Fibroblast of mammary gland (primary cell): ENCODE measurements at places on chromosomes 2 and 18.

GRCh38 chr2:3198119-3198518 lies 179.5 kb downstream of the EIPR1 start:
- peak; percentile 7 for DNase-seq

GRCh38 chr2:60556576-60557485 lies 3.4 kb upstream of the BCL11A start:
- DNase-seq: no peak

- no peak for DNase-seq
Observed at GRCh38 chr2:52341732-52342131, 1309.8 kb upstream of the NRXN1 start.

DNA sequence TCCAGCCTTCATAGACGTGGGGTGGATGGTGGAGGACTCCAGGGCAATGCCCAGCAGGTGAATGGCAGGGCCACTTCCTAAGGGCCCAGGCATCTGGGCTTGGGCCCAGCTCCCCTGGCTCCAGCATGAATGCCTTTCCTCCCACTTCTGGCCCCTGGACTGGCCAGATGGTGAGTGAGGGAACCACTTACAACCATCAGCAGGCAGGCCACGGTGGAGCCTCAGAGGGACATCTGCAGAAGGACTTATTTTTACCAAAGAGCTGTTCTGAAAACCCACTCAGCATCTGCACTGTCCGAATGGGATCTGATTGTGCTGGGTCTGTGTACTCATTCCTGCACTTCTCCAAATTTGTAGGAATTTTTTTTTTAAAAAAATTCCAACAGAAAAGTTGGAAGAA lies 69.6 kb downstream of the SNTG2 start:
- no peak for DNase-seq

DNA sequence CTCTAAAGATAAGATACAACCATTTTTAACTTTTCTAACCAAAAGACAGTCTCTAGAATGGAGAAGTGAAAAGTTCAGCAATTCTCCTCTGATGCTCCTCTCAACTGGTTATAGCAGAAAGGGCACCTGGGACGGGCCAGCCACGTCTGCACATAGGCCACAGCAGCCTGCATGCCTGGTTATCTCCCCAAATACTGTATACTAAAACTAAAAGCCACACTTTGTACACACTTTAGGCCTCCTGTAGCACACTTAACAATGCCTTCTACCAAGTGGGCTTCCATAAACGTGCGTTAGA lies 179.1 kb downstream of the ANKRD44 start:
- DNase-seq: no peak

- DNase-seq: no peak
Observed at GRCh38 chr2:136133176-136133575, 15.2 kb upstream of the CXCR4 start.

GRCh38 chr2:145797692-145798091 lies 1277.8 kb upstream of the ZEB2 start:
- DNase-seq: no peak

- no peak for DNase-seq
Observed at GRCh38 chr2:60371681-60372080, 181.8 kb downstream of the BCL11A start.

DNA sequence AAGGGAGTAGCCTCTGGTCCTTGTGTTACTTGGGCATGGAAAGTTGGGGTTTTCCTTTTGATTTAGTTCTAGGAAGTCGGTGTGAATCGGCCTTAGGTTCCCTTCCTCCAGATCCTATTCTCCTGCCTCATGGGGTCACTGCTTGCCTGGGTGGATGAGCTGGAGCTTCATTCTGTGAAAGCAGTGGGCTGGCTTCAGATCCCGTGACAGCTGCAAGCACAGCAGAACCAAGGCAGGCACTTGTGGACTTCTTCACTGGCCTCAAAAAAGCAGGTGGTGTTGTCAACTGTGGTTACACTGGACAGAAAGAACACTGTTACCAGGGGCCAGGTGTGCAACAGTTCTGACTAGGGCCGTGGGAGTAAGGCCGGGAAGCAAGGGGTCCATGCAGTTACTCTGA lies 243.4 kb downstream of the LDLRAD4 start:
- no peak for DNase-seq

GRCh38 chr2:30823452-30823851 lies 16.2 kb upstream of the CAPN13 start:
- DNase-seq: no peak

- peak; percentile 85 for DNase-seq
Observed at GRCh38 chr2:223203971-223204929, 152.3 kb downstream of the KCNE4 start.

GRCh38 chr18:27954226-27954625 lies 222.7 kb downstream of the CDH2 start:
- DNase-seq: peak; percentile 78

- no peak for DNase-seq
Observed at GRCh38 chr2:19355416-19355821, 3.0 kb downstream of the OSR1 start.

- DNase-seq: no peak
Observed at GRCh38 chr2:60453301-60453700, 100.2 kb downstream of the BCL11A start.

DNA sequence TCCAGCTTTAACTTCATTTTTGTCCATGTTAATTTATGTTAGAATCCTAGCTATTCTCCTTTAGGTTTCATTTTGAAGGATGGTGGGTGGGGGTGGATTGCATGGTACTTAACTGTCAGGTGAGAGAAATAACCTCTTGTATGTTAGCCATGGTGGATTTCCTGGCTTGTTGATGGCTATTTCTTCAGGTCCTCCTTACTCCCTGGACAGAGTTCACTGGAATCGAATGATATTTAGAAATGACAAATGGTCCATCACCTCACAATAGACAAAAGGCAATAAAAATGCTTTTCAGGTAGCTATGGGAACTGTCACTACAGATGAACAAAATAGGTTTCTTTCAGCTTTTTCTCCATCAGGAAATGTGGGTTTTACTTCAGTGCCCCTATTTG lies 91.7 kb downstream of the EML6 start:
- DNase-seq: no peak

- DNase-seq: no peak
Observed at GRCh38 chr2:11437602-11438001, 28.4 kb downstream of the E2F6 start.

DNA sequence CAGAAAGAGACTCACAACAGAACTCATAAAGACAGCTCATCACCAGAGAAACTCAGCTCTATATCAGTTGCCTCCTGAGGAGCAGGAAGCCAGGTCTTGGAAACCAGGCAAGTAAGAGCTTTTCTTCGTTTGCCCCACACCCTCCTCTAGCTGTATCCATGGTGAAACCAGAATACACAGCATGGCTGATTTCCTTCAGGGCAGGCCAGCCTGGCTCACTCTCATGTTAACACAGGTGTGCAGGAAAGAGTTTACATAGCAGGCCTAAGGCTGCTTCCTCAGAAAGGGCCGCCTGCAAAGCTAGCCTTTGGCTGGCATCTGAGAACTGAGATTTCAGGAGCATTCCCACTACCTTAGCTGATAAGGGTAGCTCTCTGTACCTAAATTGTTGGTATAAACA lies 65.7 kb downstream of the KLHL14 start:
- no peak for DNase-seq

DNA sequence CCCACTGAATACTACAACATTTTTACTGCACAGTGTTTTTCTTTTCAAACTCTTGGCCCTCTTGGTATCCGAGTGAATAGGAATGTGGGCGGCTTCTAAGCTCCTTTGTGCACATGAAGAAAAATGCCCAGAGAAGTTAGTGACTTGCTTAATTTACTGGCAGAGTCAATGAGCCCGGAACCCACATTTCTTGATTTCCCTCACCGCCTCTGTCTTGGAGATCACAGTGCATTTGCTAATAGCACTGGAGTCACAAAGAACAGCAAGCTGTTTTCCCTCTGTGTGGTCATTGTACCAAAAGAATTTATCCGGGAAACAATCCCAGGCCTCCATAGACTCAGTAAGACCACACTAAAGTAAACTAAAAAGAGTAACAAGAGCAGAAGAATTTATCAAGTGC lies 18.9 kb downstream of the STON1 start:
- no peak for DNase-seq

DNA sequence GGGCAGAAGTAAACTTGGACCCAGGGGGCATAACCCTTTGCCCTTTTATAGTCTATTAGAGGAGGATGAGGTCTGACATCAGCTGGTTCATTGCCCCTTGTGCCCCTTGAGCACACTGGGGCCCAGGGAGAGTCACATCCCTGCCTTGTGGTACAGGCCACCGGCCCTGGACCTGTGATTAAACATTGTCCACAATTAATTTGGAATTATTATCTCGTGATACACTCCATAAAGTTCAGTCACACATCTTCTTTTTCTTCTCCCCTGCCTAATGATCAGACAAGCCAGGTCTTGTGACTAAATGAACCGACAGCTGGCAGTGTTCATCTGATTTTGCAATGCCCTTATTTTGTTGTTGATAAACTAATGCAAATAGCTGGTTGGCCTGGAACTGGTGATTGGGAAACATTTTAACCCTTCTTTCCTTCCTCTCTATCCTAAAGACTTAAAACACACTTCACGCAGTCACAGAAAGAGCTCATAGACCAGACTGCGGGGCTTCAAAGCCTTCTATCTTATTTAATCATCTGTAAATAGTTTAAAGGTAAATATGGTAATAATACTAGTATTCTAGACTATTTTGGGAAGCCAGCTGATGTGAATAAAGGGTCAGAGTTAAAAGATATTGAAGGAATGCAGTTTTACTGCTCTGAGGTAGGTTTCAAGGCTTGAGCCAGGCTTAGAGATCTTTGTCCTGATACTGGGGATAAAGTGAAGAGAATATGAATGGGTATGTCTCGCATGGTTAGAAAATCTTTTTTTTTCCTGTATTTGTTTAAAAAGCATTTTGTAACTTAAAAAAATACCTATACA lies 13.4 kb downstream of the IL1R1 start:
- DNase-seq: peak; percentile 82

DNA sequence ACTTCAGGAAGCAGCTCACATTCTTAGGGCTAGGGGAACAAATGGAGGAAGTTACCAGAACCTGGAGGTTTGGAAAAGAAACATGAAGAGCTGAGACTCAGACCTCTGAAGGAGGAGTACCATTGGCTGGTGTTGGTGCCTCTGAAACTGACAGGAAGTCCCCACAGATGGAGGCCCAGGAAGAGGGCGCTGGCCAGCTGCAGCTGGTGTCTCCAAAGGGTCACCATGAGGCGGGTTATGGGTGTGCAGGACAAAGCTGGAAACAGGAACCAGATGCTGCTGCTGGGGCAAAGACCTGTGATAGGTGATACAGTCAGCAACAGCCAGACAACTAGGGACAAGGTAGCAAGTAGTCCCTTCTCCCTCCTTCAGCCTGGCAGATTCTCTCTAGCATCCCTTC lies 136.5 kb upstream of the SERPINE2 start:
- no peak for DNase-seq

DNA sequence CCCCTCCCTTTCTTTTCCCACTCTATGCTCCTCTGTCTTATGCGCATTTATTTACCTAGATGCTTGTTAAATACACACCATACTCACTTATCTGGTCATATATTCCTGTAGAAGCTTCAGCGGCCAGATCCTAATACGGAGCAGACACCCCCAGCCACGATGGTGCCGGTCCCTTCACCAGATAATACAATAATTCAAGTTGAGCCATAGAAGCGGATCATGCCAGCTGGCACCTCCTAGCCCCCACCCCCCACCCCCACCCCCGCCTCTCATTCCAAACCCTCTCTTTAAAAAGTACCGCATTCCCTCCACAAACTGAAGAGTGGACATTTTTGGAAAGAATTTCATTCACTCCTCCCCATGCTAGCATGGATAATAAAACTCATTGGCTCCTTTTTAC lies 95.2 kb downstream of the BIN1 start:
- DNase-seq: no peak

GRCh38 chr2:119339562-119339923 lies 27.1 kb downstream of the C2orf76 start:
- DNase-seq: no peak

- DNase-seq: no peak
Observed at GRCh38 chr2:80438686-80439085, 134.1 kb upstream of the LRRTM1 start.

DNA sequence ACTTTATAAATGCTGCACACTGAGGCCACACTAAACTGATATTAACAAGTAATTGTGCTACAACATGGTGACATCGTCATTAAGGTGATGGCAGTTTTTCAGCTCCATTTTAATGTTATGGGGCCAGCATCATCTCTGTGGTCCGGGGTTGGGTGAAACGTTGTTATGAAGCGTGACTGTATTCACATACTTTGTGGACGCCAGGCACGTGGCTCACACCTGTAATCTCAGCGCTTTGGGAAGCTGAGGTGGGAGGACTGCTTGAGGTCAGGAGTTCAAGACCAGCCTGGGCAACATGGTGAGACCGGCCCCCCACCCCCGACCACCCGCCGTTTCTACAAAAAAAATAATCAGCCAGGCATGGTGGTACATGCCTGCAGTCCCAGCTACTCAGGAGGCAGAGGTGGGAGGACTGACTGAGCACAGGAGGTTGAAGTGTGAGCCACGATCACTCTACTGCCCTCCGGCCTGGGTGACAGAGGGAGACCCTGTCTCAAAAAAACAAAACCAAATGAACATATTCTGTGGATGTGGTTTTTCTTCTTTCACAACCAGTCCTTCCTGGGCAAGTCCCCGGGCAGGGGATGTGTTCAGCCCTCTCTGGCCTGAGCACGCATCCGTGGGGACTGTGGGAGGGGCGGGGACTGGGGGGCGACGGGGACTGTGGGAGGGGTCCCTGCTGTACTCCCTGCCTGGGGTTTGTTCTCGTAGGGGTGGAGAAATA lies 12.9 kb upstream of the GAL3ST2 start:
- DNase-seq: no peak

DNA sequence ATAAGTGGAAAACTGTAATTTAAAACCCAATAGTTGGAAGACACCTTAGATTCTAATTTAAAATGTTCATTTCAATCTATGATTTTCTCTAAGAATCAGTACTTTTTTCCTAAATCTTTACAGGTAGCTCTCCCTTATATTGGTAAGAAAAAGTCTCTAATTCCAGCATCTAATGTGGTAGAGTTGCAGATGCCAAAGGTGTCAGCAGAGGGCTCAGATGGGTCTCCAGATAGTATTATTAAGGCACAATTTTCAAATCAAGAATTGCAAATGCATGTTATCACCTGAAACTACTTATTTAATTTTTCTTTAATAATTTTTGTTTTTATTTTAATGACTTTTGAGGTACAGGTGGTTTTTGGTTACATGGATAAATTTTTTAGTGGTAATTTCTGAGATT lies 25.5 kb upstream of the ITGA4 start:
- DNase-seq: no peak

DNA sequence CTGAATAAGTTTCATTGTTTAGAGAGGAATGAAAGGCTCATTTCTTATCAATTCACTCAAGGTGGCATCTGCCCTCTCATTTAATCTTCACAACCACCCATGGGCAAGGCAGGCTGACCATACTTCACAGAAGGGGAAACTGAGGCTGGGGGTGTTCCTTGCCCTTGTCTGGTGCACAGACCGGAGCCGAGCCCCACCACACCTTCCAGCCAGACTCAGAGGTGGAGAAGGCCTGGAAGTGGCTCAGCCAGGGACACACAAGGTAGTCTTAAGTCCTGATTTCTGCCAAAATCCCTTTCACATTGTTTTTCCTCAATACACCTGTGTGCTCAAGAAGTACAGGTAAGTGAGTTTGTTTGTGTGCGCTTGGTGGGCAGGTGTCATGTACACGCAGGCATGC lies 111.9 kb upstream of the TEX51 start:
- DNase-seq: no peak
